Activated CD8-positive, alpha-beta memory T cell treated with anti-CD3 and anti-CD28 coated beads, Interleukin-2, amount 10 ng/mL, durations not matched to agents 7 days and 5 days (primary cell): ENCODE measurements at places on chromosomes 3 and 15. TPM values are rescaled to one million over a fixed set of nuclear protein-coding genes. Genes with fewer than 3 reads are reported as not detected.

DNA sequence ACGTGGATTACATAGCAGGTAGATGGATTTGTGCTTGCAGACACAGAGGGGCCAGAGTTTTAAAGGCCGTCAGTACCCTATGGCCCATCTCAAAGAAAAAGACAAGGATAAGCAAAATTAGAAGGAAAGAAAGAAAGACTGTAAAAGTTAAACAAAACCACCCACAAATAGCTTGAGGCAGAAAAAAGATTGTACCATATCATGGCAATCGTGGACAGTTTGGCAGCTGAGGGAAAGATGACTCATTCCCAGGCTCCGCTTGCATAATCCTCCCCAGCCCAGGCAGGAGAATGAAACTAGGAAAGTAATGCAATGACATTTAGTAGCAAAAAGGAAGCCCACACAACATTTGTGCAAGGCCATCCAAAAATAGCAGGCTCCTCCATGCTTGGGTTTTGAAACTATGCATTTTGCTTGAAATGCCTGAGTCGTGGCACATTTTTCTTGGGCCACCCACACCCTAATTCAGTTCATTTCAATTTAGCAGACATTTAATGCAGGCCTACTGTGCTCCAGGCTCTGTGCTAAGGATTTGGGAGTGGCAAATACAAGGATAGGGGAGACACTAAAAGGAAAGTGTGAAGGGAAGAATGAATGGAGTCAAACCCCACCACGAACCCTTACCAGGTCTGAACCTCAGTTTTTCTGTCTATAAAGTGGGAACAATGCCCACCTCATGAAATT is 40.9 kb upstream of the SMAD3 start:
- peaks cover 12% of the 10 kb centered on the region for H3K27me3 ChIP-seq
- no peaks in the 10 kb centered on the region for H3K36me3 ChIP-seq

GRCh38 chr3:33004961-33005360 is 53.5 kb downstream of the CCR4 start:
- DNase-seq: peak; percentile 0
- H3K27me3 ChIP-seq: no peaks in the 10 kb centered on the region
- H3K27ac ChIP-seq: no peak overlapping the region
- H3K36me3 ChIP-seq: peaks cover 46% of the 10 kb centered on the region
- H3K4me1 ChIP-seq: peaks cover 55% of the 10 kb centered on the region

The GP9 gene
- not detected for total RNA-seq

DNA sequence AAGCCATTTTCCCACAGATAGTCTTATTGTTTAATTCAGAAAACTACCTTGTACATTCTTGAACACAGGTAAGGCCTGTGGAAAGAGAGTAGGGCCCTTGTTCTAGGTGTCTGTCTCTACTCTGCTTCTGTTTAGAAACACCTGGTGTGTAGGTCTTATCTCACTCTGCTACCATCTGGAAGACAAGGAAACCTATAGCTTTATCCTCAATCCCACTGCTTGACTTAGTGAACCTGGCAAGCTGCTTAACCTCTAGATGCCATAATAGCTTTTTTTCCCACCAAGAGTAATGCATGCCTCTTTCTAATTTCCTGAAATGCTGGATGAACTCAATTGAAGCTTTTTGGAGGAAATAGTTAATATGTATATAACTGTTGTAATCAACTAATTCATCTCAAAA is 82.6 kb upstream of the RAP2B start:
- H3K36me3 ChIP-seq: no peaks in the 10 kb centered on the region
- no peak overlapping the region for H3K27ac ChIP-seq
- H3K27me3 ChIP-seq: no peaks in the 10 kb centered on the region

DNA sequence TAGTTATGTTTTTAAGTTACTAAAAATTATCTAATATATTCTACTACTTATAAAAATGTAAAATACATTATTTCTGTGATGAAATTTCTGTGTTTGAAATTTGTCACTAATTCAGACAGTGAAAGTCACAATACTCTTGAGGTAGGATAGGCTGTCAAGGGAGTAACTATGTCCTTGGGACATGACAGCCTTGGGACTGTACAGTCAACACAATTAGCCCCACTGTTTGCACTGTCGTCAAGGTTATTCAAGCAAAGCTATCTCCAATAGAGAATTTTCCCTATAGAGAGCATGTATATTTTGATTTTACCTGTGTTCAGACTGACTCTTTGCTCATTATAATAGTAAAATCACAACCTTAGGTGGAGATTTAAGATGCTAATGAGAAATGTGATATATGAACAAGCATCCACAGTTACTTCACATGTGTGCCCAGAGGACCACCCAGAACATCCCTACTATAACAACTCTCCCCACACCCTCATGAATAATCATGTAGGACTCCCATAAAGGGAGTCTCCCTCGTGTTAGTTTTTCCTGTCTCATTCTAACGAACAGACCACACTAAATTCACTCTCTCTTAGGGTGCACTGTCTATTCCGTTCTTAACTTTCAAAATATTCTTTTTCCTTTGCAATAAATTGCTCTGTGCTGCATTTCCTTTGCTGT is 1476.3 kb upstream of the CADM2 start:
- H3K4me3 ChIP-seq: no peak overlapping the region
- no peaks in the 10 kb centered on the region for H3K36me3 ChIP-seq
- H3K27me3 ChIP-seq: no peaks in the 10 kb centered on the region

GRCh38 chr3:120153294-120153693 is 59.0 kb upstream of the GSK3B start:
- no peaks in the 10 kb centered on the region for H3K27me3 ChIP-seq
- no peak for DNase-seq
- H3K36me3 ChIP-seq: peaks cover 5% of the 10 kb centered on the region
- no peak overlapping the region for H3K4me3 ChIP-seq
- H3K4me1 ChIP-seq: peaks cover 5% of the 10 kb centered on the region

DNA sequence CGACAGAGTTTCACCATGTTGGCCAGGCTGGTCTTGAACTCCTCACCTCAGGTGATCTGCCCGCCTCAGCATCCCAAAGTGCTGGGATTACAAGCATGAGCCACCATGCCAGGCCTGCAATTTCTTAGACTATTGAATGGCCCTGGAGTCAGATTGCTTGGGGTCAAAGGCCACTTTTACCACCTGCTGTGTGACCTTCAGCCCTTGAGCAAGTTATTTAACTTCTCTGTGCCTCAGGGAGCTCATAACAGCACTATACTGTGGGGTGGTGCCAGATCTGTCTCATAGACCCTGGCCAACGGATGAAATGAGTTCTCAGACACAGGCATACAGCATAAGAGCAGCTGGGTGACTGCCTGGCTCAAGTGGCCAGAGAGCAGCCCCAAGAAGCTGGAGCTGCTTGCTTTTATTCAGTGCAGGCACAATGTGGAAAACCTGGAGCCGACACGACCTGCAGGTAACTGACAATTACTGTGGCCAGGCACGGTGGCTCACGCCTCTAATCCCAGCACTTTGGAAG is 44.9 kb upstream of the FURIN start:
- H3K27ac ChIP-seq: peak overlapping the region; percentile 11
- no peaks in the 10 kb centered on the region for H3K27me3 ChIP-seq
- DNase-seq: no peak
- H3K4me1 ChIP-seq: peaks cover 72% of the 10 kb centered on the region
- peaks cover 25% of the 10 kb centered on the region for H3K36me3 ChIP-seq
- H3K4me3 ChIP-seq: no peak overlapping the region

GRCh38 chr3:13080591-13080990 is 7.4 kb upstream of the IQSEC1 start:
- H3K36me3 ChIP-seq: no peaks in the 10 kb centered on the region
- no peak for DNase-seq
- H3K4me3 ChIP-seq: no peak overlapping the region
- H3K4me1 ChIP-seq: peaks cover 23% of the 10 kb centered on the region
- H3K27me3 ChIP-seq: peaks cover 7% of the 10 kb centered on the region
- H3K27ac ChIP-seq: peak overlapping the region; percentile 59

The FAM98B gene
- 41.4 TPM for total RNA-seq

The KLHL40 gene
- not detected for total RNA-seq

The CLK3 gene
- total RNA-seq: 120 TPM

- DNase-seq: no peak
- no peak overlapping the region for H3K27ac ChIP-seq
- H3K4me1 ChIP-seq: no peaks in the 10 kb centered on the region
- no peaks in the 10 kb centered on the region for H3K27me3 ChIP-seq
- no peaks in the 10 kb centered on the region for H3K36me3 ChIP-seq
Observed at GRCh38 chr3:57699591-57699990, 6.7 kb upstream of the DENND6A start.

The PODXL2 gene
- 2.2 TPM for total RNA-seq

The CLDN18 gene
- total RNA-seq: not detected

- no peak overlapping the region for H3K27ac ChIP-seq
- H3K36me3 ChIP-seq: no peaks in the 10 kb centered on the region
- H3K4me1 ChIP-seq: peaks cover 9% of the 10 kb centered on the region
- H3K27me3 ChIP-seq: peaks cover 3% of the 10 kb centered on the region
- no peak overlapping the region for H3K4me3 ChIP-seq
Observed at GRCh38 chr3:69271098-69271497, 114.8 kb downstream of the FRMD4B start.

- H3K4me3 ChIP-seq: no peak overlapping the region
- H3K36me3 ChIP-seq: no peaks in the 10 kb centered on the region
- H3K4me1 ChIP-seq: no peaks in the 10 kb centered on the region
- H3K27me3 ChIP-seq: no peaks in the 10 kb centered on the region
- no peak for DNase-seq
- H3K27ac ChIP-seq: no peak overlapping the region
Observed at GRCh38 chr3:21417991-21418390, 333.0 kb downstream of the ZNF385D start.

The CRYGS gene
- 3.8 TPM for total RNA-seq

DNA sequence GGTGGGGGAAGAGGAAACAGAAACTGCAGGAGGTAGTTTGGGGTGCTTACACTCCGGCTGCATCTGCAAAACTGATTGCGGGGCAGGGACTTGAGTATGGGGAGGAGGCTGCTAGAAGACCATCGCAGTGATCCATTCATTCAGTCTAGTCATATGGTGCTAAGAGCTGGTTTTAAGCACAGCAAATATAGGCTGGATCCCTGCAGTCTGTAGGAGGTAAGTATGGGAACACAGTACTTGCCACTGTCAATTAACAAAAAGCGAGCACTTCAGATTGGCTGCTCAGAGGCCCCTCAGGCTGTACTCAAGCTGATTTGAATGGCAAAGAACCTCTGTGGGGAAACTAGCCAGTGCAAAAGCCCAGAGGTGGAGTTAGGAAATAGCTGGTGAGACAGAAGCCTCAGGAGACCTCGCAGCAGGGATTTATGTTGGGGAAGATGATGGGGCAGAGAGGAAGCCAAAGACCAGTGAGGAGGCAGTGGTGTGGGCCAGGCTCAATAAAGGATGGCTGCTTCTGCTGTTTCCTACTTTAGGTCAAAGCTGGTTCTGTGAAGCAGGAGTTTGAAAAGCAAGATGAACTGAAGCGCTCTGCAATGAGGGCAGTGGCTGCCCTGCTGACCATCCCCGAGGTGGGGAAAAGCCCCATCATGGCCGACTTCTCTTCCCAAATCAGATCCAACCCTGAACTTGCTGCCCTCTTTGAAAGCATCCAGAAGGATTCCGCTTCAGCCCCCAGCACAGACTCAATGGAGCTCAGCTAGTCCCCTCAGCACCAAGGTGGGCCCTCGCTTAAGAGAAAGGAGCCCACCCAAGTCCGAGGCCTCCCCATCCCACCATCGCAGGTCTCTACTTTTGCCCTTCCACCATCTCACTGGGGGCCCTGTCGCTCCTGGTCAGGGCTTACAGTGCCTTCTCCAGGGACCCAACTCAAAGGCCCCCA is 7.9 kb downstream of the RPL32 start:
- DNase-seq: no peak
- peak overlapping the region; percentile 17 for H3K27ac ChIP-seq
- H3K4me3 ChIP-seq: no peak overlapping the region
- no peaks in the 10 kb centered on the region for H3K27me3 ChIP-seq

The SLC24A5 gene
- not detected for total RNA-seq

DNA sequence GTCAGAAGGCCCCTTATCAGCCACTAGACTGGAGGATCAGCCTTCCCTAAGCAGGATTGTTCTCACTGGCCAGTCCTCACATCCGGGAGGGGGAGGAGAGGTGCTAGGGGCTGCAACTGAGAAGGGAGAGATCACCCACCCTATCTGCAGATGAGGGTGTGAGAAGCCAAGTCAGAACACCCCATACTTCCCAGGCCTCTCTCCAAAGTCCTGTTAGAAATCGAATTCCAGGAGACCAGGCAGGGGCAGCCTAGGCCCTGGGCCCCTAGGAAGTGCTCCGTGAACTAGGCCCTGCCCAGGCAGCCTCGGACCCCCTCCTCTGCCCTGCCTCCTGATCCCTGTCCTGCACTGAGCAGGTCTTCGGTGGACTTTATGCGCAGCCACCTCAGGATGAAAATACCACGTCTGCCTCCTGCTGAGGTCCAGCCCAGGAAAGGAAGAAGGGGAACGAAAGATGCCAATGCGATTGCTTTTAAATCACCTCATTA is 933 bp downstream of the DZIP1L start:
- H3K27ac ChIP-seq: no peak overlapping the region
- H3K4me1 ChIP-seq: peaks cover 6% of the 10 kb centered on the region
- peak overlapping the region; percentile 71 for H3K4me3 ChIP-seq
- peaks cover 61% of the 10 kb centered on the region for H3K27me3 ChIP-seq
- no peaks in the 10 kb centered on the region for H3K36me3 ChIP-seq

DNA sequence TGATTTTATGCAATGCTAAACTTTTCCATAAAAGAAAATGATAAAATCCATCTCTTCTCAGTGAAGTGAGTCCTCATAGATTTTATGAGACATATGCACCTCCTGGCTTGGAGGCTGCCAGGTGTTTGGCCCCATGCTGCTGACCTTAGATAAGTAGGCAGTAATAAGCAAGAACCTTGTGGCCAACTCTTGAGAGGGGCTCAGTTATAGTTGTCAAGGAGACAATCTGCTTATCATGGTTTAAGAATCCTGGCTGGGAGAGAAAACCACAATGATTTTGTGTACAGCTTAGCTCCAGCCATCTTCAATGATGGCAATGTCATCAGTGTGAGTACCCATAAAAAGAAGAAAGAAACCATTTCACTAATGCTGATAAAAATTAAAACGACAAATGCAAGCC is 252.1 kb downstream of the CPNE4 start:
- H3K4me1 ChIP-seq: no peaks in the 10 kb centered on the region
- no peak for DNase-seq
- no peaks in the 10 kb centered on the region for H3K36me3 ChIP-seq
- no peak overlapping the region for H3K27ac ChIP-seq
- H3K4me3 ChIP-seq: no peak overlapping the region
- H3K27me3 ChIP-seq: peaks cover 5% of the 10 kb centered on the region

The SERPINI1 gene
- total RNA-seq: 3.0 TPM
